Ovary (tissue), 10 donors: ENCODE measurements at places on chromosomes 5 and 9. TPM values are rescaled to one million over a fixed set of nuclear protein-coding genes. Genes with fewer than 3 reads are reported as not detected.

- DNase-seq: no peak
These were observed 40.6 kb downstream of the ZNF883 start for GRCh38 chr9:112971415-112971814.

DNA sequence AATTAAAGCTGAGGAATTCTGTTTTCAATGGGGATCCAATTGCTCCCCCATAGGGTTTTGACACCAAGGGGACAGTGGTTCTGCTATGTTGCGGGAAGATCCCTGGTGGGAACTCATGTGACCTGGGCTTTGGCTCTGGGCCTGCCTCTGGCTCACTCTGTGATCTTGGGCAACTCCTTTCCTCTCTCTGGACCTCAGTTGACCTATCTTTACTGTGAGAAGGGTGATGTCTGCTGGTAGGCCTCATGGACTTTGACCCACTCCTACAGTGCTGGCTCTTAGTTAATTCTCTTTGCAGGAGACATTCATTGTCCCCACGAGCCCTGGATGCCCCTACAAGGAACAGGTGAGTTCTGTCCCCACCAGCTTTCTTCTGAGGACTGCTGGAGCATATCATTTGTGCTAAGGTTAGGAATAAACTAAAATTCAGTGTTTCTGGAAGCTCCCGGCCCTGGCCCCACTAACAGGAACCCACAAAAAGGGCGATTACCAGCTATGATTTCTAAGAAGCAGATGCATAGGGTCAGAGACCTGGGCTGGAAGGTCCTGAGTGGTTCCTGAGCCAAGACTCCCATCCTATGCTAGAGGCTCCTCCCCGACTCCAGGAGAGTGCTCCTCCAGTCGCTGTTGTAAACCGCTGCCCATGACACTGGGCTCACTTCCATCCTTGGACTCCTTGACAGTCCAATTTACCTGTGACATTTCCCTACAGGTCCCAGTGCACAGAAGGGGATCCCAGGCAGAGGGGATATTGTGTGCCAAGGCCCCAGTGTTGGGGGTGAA is 218.3 kb downstream of the PAX5 start:
- DNase-seq: no peak

DNA sequence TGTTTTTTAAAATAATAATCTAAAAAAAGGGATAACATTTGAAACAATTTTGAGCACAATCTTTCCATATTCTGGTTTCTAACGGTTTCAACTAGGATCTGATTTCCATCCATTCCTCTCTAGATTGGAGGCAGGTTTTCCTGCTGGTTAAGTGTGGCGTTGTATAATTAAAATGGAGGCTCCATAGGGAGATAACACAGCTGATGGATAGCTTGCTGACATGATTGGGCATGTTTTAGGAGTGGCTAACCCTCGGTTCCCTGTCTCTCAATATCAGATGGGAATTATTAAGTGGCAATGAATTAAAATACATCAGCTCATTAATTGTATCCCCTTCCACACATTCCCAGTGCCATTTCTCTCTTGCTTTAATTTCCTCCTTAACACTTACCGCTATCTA is 209.0 kb downstream of the ALDH1A1 start:
- no peak for DNase-seq

DNA sequence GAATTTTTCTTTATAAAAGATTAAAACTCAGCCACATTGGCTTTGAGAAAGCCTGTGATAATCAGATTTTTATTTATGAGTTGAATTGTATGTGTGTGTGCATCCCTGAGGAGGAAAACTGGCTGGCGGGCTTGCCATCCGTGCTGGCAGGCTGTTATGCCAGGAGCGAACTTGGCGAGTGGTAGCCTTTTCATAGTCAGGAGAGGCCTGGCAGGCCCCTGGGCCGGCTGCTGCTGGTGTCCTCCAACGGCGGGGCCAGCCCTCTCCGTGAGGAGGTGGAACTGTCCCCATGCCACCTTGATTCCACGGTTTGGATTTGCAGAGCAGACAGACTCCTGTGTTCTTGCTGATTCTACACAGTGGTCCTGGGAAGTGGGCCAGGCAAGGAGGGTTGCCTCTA is 43.3 kb downstream of the ZNF618 start:
- DNase-seq: no peak

DNA sequence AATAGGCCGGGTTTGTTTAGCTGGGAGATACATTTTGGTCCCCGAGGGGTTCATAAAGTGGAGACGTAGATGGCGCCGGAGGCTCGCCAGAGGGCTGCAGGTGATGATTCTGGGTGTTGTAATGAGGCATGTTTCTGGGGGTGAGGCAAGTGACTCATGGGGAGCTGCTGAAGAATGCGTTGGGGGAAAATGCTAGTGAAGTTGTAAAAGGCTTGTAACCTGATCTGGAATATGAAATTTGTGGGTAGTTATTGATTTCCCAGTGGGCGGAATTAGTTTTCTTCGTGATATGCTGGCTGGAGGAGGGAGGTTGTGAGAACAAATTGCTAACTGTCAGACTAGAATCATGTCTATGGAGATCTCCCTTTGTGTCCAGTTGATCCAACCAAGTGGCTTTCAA is 158.3 kb downstream of the DOCK2 start:
- no peak for DNase-seq

DNA sequence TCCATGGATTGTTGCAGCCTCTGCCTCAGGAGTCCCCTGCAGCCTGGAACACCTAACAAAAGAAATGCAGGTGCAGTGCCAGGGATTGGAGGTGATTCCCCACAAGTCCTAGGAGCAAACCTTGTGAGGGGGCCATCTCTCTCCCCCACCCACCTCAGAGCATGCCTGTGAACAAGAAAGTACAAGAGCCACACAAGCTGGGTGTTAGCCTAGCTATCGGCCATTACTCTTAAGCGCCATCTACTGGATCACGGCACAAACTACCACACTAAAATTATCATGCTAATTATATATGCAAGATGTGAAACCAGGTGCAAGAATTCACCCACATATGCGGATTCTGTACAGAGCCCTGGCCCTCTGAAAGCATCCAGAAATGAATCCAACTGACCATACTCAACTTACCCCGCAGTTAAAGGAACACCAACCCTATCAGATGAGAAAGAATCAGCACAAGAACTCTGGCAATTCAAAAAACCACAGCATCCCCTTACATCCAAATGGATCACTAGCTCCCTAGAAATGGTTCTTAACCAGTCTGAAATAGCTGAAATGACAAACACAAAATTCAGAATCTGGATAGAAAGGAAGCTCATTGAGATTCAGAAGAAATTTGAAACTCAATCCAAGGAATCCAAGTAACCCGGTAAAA is 16.5 kb upstream of the PRSS3 start:
- no peak for DNase-seq

ZNF462 gene
- 5.8 TPM for polyA plus RNA-seq

FREM1 gene
- 9.2 TPM for polyA plus RNA-seq

- no peak for DNase-seq
These were observed 40.8 kb downstream of the NAIF1 start for GRCh38 chr9:128026255-128026772.

GRCh38 chr5:160001457-160001856 is 7.5 kb upstream of the TTC1 start:
- no peak for DNase-seq

CFAP77 gene
- polyA plus RNA-seq: not detected

- DNase-seq: no peak
These were observed 102.5 kb downstream of the SPATA31D1 start for GRCh38 chr9:82091100-82091499.

SPATA31E1 gene
- polyA plus RNA-seq: not detected

GRCh38 chr5:34624691-34625090 is 31.4 kb upstream of the RAI14 start:
- no peak for DNase-seq

- no peak for DNase-seq
These were observed 8.5 kb upstream of the PRXL2C start for GRCh38 chr9:96663506-96664120.

PCDHB9 gene
- 3.3 TPM for polyA plus RNA-seq

- DNase-seq: no peak
These were observed 46.1 kb downstream of the RFX3 start for GRCh38 chr9:3479514-3480352.

GRCh38 chr9:456365-456764 is 241.7 kb downstream of the DOCK8 start:
- DNase-seq: no peak
